ENCODE measurements at places on chromosomes 16 and 17. TPM values are rescaled to one million over a fixed set of nuclear protein-coding genes. Genes with fewer than 3 reads are reported as not detected.

The TBC1D26 gene
- total RNA-seq: not detected

The ATP2A1 gene
- total RNA-seq: not detected

The PRSS21 gene
- total RNA-seq: not detected

The HS3ST6 gene
- not detected for total RNA-seq

The TEKT3 gene
- total RNA-seq: 0.43 TPM

The SLC22A31 gene
- total RNA-seq: not detected

GRCh38 chr17:40900809-40901356 lies 15.8 kb upstream of the KRT20 start:
- DNase-seq: no peak

DNA sequence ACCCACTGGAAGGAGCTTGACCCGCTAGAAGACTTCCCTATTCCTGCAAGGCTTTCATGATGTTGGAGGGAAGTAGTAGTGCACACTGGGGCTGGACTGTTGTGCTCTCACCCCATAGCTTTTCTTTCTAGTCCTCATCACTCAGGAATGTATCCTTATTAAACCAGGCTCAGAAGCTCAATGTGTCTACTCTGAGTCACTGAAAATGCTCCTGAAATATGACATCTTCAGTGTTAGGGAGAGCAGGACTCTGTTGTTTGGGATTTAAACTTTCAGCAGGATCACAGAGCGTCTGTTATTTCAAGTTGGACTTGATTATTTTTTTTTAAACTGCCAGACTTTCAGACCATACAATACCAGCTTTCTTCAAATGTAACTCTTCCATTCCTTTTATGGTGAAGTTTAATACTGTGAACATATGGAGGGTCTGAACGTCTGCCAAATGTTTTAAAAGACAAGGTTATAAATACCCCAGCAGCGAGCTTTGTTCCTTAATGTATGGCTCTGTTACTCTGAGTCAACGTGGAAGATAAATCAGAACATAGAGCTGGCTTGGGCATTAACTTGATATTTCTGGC lies 257.5 kb downstream of the CDH11 start:
- no peak for DNase-seq

- DNase-seq: peak; percentile 60
Measured at GRCh38 chr16:49921791-49922456, 66.0 kb upstream of the ZNF423 start.

DNA sequence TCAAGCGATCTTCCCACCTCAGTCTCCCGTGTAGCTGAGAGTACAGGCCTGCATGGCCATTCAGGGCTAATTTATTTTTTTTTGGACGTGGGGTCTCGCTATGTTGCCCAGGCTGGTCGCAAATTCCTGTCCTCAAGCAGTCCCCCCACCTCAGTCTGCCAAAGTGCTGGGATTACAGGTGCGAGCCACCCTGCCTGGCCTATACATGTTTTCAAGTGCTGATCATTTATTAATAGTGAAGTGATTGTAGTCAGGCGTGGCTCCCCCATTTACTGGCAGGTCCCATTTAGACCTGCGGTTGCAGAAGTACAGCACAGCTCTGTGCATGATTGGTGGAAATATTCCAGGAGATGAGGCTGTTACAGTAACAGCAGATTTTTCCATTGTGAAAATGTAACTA lies 8.4 kb downstream of the FOXK2 start:
- no peak for DNase-seq

GRCh38 chr17:75075597-75076336 lies 12.0 kb upstream of the SLC16A5 start:
- no peak for DNase-seq

GRCh38 chr17:6574687-6575595 lies 18.6 kb upstream of the PITPNM3 start:
- DNase-seq: no peak

GRCh38 chr17:66276328-66276937 lies 26.0 kb upstream of the PRKCA start:
- DNase-seq: no peak

DNA sequence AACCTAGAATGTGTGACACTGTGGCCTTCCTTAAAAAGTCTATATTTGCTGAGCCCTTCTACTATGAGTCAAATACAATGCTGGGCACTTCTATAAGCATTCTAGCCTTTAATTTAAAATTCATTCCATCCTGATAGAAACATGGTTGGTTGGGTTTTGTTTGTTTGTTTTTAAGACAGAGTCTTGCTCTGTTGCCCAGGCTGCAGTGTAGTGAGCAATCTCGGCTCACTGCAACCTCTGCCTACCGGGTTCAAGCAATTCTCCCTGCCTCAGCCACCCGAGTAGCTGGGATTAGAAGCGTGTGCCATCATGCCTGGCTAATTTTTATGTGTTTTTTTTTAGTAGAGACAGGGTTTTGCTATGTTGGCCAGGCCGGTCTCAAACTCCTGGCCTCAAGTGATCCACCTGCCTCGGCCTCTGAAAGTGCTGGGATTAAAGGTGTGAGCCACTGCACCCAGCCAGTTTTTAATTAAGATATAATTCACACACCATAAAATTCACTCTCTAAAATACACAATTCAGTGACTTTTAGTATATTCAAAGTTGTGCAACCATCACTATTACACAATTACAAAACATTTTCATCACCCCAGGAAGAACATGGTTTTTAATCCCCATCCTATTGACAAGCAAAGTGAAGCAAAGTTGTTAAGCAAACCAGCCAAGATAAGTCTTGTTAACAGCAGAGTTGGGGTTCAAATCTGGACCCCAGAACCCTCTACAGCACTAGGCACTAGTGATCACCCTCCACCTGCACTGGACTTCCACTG lies 42.8 kb downstream of the CMTM4 start:
- no peak for DNase-seq

GRCh38 chr16:2751577-2752034 lies 832 bp upstream of the SRRM2 start:
- peak; percentile 54 for DNase-seq

DNA sequence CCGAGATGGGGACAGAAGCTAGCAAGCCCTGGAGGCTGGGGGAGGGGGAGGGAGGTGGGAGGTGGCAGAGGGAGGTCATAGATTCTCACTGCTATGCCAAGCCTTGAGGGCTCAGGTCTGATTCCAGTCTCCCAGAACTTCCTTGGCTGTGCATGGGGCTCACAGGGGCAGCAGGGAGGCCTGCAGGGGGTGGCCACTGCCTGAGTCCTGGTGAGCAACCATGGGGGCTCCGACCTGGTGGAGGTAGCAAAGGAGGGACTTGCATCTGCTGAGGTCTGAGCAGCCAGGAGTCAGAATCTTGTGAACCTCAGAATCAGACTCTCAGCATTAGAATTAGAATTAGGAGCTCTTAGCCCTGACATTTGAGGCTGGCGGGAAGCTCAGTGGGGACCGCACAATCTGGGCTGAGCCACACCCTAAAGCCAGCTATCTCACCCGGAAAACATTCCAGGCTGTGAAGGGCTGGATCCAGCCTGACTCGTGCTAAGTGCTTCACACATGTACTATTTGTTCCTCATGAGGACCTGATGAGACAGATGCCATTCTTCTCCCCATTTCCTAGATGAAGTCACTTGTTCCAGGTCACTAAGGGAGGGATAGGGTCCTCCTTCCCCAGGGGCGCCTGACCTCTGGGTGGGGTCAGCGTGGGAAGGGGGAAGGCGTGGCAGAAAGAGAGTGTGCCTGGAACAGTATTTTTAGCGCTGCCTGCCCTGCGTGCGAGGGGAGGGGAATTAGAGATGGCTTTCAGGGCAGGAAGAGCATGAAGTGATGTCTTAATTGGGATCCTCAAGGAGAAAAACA lies 17.3 kb upstream of the KCNJ12 start:
- DNase-seq: no peak

DNA sequence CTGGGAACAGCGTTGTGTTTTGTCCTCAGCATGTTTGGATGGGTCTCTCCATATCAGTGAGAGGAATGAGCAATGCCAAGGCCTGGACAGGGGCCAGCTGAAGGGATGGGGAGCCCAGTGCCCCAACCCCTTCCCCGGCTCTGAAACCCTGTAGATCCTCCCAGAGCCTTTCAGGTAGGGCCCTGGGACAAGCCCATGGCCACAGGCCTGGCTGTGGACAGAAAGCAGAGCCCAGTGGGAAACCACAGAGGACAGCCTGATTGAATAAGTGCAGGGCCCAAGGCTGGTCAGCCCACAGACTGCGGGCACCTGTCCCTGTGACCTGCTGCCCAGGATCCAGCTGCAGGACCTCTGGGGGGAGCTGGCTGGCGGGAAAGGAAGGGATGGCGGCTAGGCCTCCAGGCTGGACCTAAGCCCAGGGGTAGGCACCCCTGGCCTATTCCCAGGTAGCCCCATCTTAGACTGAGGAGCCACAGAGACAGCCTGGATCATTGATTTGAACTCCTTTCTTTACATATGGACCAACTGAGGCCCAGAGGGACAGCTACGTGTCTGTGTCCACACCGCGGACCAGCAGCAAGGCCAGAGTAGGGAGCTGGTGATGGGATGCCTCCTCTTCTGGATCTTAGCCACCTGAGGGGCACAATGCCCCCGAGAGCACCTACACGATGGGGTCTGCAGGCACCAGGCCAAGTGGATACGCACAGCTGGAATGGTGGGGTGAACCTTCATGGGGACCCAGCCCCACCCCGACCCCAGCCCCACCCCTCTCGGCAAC lies 1.3 kb downstream of the CCDC102A start:
- no peak for DNase-seq

- DNase-seq: no peak
Measured at GRCh38 chr17:4156750-4157381, 13.9 kb downstream of the CYB5D2 start.

DNA sequence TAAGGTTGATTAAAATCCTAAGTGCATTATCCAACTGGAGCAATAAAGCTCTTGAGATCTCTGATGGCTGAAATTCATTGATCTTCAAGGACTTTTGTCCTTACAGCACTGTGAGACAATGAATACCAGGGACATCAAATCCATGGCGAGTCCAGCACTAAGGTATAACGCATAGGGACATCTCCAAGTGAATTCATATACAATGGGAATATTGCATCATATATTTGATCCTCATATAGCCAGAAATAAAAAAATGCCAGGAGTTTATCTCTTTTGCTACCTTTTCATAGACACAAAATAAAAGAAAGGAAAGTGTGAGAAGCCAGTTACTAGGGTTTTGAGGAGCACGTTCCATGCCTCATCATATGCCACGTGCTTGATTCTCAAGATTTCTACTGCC lies 112.5 kb upstream of the CDH13 start:
- DNase-seq: no peak

- DNase-seq: no peak
Measured at GRCh38 chr17:17874478-17874877, 37.7 kb upstream of the SREBF1 start.

DNA sequence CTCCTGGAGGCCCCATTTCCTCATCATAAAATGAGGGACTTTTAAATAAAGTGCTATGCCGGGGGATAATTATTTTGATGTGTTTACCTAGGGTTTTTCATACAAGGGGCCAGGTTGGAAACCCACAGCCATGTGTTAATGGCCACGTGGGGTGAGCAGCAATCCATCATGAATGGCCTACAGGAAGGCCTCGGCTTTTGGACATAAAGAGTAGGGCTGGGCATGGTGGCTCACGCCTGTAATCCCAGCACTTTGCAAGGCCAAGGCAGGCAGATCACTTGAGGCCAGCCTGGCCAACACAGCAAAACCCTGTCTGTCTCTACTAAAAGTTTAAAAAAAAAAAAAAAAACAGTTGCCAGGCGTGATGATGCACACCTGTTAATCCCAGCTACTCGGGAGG lies 40.3 kb downstream of the MEAK7 start:
- peak; percentile 3 for DNase-seq

DNA sequence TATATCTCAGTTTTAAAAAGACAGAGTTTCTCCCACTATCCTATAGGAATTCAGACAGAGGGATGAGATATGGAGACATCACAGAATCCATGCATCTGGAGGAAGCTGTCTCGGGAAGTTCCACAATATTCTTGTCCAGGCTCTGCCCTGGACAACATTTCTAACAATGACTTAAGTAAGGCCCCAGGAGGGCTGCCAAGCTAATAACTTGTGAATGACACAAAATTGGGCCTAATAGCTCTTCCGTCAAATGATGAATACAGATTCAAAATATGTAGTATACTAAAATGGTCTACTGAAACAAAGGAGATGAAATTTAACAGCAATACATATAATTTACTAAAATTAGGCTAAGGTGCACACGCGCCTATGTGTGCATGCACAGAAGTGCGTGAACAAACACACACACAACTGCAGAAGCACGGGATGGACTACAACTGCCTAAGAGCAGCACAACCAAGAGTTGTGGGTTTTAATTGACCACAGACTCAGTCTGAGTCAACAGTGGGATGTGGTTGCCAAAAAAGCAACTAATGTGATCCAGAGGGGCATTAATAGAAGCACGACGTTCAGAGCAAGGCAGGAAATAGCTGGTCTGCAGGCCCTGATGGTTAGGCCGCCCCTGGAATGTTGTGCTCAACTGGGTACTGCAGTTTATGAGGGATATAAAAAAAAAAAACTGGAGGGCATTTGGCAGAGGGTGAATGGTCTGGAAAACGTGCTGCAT lies 26.3 kb upstream of the HS3ST2 start:
- no peak for DNase-seq

DNA sequence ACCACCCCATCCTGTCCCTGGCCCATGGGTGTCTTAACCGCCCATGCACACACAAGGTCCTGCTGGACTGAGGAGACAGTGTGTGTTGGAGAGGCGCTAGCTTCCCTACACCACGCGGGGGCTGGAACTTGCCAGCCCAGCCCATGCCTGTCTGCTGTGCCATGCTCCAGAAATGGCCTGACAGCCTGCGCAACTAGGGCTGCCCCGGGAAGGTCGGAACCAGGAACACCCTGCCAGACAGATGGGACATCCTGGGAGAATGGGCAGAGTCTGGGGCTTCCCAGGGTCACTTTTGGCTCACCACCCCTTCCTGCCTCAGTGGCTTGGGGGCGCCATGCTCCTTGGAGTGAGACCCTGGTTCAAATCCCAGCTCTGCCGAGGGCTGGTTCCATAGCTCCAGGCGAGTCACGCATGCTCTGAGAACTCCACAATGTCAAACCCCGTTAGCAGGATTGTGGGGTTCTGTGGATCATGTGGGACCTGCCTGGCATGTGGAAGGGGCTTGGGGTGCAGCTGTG lies 36.2 kb downstream of the SREBF1 start:
- DNase-seq: no peak
